HFFc6 (cell line): ENCODE measurements at places on chromosomes 3 and 15. TPM values are rescaled to one million over a fixed set of nuclear protein-coding genes. Genes with fewer than 3 reads are reported as not detected.
A peak's percentile ranks its signal among the peaks of the same experiment; 100 is the strongest.

DNA sequence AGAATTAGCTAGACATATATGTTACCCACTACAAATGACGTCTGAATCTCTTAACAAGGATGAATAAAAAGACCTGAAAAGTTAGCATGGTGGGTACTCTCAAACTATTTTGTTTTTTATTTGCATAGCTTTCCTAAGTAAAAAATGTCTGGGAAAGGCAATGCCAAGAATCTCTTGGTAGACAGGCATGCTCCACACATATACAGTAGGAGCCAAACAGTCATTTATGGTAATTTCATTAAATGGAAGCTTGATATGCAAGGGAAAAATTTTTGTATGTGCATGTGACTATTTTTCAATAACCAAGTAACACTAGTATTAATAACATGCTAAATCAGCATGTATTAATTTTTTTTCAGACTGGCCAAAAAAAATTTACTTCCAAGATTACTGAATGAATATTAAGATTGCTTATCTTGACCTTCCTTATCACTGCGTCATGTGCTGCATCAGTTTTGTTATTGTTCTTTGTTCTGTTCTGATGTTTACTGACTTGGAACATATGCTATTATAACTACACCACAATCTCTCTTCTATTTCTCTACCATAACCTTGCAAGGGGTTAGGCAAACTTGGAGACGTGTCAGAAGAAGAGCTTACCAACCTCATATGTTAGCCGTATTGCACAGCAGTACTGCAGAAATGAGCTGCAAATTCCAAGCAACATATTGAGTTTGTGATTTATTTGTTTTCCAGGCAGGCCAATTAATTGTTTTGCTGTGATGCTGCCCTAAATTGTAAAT lies 255.3 kb downstream of the RBMS3 start:
- peaks cover 17% of the 10 kb centered on the region for H3K4me1 ChIP-seq
- H3K27me3 ChIP-seq = peaks cover 2% of the 10 kb centered on the region; the same call in 1 of the 2 replicates
- H3K27ac ChIP-seq = no peak overlapping the region
- no peak for DNase-seq
- H3K36me3 ChIP-seq = no peaks in the 10 kb centered on the region

DNA sequence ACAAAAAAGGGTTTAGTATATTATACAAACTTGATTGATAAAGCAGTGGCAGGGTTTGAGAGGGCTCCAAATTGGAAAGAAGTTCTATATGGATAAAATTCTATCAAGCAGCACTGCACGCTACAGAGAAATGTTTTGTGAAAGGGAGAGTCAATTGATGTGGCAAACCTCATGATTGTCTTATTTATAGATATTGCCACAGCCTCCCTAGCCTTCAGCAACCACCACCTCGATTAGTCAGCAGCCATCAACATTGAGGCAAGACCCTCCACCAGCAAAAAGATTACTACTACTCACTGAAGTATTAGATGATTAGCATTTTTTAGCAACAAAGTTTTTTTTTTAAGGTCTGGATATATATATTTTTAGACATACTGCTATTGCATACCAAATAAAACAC lies 296.7 kb downstream of the CHST2 start:
- no peaks in the 10 kb centered on the region for H3K36me3 ChIP-seq
- DNase-seq = no peak
- H3K4me3 ChIP-seq = no peak overlapping the region
- H3K27ac ChIP-seq = no peak overlapping the region
- peaks cover 10% of the 10 kb centered on the region; the same call in 1 of the 2 replicates for H3K27me3 ChIP-seq

GRCh38 chr3:171311784-171312183 lies 148.4 kb downstream of the TNIK start:
- DNase-seq = no peak
- H3K4me3 ChIP-seq = no peak overlapping the region
- H3K27ac ChIP-seq = no peak overlapping the region
- peaks cover 41% of the 10 kb centered on the region for H3K4me1 ChIP-seq
- H3K36me3 ChIP-seq = 0 out of 2 replicates have a peak, but pooled peaks cover 7% of the 10 kb centered on the region

DNA sequence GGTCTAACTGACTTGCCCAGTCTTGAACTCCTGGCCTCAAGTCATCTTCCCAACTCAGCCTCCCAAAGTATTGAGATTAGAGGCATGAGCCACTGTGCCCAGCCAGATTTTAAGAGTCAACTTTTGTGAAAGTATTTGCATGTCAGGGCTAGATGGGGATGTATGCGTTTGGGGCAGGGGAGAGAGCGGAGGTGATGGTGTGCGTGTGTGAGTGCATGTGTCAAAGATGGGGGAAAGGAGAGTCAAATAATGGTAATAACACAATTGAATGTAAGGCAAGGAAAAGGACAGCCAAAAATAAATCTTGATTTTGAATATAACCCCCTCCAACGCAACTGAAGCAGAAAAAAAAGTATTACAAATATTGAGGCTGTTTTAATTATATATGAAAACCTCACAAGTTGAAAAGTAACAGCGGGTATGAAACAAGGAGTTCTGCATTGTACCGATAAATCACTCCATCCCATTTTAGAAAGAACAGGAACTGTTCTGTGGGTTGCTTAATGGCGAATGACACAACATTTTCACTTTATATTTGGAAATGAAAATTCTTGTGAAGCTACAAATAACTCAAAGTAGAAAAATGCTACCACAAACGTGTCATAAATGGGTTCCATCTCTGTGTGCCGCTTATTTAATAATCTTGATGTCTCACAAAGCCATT lies 29.9 kb upstream of the LDHAL6B start:
- H3K27ac ChIP-seq = peak overlapping the region; percentile 92
- H3K36me3 ChIP-seq = peaks cover 51% of the 10 kb centered on the region
- H3K27me3 ChIP-seq = peaks cover 8% of the 10 kb centered on the region
- peaks cover 64% of the 10 kb centered on the region for H3K4me1 ChIP-seq

- no peak overlapping the region for H3K4me3 ChIP-seq
- no peak overlapping the region for H3K27ac ChIP-seq
- H3K4me1 ChIP-seq = no peaks in the 10 kb centered on the region
- DNase-seq = no peak
- H3K36me3 ChIP-seq = peaks cover 4% of the 10 kb centered on the region; the same call in 1 of the 2 replicates
- no peaks in the 10 kb centered on the region for H3K27me3 ChIP-seq
Observed at GRCh38 chr3:108973019-108973418, 19.3 kb upstream of the GUCA1C start.

DNA sequence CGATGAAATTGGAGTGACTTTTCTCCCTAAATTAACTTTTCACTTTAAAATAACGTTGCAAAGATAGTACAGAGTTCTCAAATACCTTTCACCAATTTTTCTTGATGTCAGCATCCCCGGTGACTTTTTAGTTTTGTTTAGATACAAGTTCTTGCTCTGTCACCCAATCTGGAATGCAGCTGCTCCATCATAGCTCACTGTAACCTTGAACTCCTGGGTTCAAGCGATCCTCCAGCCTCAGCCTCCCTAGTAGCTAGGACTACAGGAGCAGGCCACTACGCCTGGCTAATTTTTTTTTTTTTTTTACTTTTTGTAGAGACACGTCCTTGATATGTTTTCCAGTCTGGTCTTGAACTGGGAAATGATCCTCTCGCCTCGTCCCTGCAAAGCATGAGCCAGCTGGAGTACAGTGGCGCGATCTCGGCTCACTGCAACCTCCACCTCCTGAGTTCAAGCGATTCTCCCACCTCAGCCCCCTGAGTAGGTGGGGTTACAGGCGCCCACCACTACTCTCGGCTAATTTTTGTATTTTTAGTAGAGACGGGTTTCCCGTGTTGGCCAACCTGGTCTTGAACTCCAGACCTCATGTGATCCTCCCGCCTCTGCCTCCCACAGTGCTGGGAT lies 747 bp downstream of the NSUN3 start:
- peak overlapping the region; percentile 100 for H3K27ac ChIP-seq
- H3K4me3 ChIP-seq = peak overlapping the region; percentile 98
- H3K27me3 ChIP-seq = no peaks in the 10 kb centered on the region; the same call in 1 of the 2 replicates
- peaks cover 40% of the 10 kb centered on the region for H3K4me1 ChIP-seq

The SV2B gene
- not detected in 3 replicates for total RNA-seq

The GPR149 gene
- total RNA-seq = not detected in 3 replicates

The LYZL4 gene
- total RNA-seq = not detected in 3 replicates

The OR5K2 gene
- not detected in 3 replicates for total RNA-seq

The IGSF11 gene
- total RNA-seq = 0.04 TPM in 1 of 3 replicates, not detected in the others

The SLC25A26 gene
- 11.4 to 14.0 TPM (median 13.2 TPM) in 3 replicates for total RNA-seq
